Brain pericyte (primary cell): ENCODE measurements at places on chromosomes 1 and 21.

DNA sequence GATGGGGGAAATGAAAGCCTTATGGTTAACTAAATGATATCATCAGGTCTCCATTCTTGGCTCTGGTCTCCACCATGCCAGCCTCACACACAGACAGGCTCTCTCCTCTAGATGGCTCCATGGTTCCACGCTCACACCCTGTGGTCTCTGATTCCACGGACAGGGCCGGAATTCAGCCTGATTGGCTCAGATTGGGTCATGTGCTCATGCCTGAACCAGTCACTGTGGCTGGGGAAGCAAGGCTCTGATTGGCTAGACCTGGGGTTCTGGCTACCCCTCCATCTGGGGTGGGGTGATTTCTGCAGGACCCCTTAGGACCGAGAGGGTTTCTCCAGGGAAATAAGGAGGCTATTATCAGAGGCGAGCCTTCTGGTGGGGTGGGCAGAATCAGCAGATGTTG lies 277.0 kb downstream of the PTPRU start:
- DNase-seq = no peak

DNA sequence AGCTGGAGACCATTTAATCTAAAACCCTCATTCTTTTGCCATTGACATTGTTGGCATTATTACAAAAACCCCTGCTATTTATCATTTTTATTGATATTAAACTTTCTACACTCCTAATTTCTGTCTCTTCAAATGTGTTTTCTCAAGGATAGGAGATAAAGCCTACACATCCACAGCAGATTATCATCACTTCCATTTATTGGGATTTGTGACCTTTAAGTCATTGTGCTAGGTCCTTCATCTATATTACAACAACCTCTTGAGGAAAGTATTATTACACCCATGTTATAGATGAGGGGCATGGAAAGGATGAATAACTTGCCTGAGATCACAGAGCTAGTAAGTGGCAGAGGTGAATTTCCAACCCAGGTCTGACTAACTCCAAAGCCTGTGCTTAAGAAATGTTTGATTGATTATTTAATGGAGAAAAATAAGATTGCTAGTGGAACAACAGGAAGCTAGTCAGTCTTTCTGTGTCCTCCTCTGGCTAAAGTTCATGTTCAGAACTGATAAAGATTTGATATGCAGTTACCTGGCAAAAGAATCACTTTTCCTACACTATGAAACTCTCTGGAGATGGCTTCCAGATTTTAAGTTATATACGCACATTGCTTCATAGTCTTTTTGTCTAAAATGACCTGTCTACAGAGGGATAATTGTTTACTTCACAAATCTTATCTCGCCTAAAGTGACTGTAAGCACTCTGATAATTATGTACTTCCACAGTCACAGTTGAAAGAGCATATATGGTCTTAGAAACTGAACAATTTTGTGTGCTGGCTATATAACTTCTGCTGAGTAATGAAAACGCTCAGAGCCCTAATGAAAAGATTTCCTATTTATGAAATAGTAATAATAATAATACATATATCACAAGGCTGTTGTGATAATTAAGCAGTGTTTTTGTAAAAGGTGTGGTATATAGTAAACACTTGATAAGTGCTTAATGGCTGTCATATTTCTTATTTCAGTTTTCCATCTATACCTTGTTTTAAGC lies 15.0 kb downstream of the FMO5 start:
- no peak for DNase-seq

- no peak for DNase-seq
Observed at GRCh38 chr1:181159451-181160140, 71.1 kb downstream of the IER5 start.

DNA sequence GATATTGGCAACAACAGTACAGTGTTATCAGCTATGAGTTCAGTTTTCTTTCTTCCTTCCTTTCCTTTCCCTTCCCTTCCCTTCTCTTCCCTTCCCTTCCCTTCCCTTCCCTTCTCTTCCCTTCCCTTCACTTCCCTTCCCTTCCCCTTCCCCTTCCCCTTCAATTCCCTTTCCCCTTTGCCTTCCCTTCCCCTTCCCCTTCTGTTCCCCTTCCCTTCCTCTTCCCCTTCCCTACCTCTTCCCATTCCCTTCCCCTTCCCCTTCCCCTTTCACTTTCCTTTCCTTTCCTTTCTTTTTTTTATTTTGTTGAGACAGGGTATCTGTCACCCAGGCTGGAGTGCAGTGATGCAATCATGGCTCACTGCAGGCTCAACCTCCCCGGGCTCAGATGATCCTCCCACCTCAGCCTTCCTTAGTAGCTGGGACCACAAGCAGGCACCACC lies 72.3 kb upstream of the CAPZB start:
- DNase-seq = no peak

GRCh38 chr21:33247599-33247998 lies 17.9 kb downstream of the IFNAR2 start:
- DNase-seq = no peak

DNA sequence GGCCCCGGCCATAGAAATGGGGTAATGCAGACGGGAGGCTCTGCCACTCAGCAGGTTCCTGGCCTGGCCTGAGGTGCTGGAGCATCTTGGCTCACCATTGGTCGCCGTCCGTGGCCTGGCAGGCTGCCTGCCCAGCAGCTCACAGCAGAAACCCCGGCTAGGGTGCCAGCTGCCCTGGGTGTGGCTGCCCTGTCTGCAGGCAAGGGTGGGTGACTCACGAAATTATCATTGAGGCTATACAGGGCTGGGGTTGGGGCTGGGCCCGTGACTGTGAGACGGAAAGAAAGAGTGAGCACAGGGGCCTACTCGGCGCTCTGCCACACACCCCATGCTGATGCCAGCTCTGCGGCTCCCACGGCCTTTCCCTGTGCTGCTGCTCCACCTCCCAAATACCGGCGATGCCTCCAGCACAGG lies 8.0 kb upstream of the PKP1 start:
- DNase-seq = no peak

- DNase-seq = no peak
Observed at GRCh38 chr1:3688356-3689137, 36.2 kb downstream of the TP73 start.

DNA sequence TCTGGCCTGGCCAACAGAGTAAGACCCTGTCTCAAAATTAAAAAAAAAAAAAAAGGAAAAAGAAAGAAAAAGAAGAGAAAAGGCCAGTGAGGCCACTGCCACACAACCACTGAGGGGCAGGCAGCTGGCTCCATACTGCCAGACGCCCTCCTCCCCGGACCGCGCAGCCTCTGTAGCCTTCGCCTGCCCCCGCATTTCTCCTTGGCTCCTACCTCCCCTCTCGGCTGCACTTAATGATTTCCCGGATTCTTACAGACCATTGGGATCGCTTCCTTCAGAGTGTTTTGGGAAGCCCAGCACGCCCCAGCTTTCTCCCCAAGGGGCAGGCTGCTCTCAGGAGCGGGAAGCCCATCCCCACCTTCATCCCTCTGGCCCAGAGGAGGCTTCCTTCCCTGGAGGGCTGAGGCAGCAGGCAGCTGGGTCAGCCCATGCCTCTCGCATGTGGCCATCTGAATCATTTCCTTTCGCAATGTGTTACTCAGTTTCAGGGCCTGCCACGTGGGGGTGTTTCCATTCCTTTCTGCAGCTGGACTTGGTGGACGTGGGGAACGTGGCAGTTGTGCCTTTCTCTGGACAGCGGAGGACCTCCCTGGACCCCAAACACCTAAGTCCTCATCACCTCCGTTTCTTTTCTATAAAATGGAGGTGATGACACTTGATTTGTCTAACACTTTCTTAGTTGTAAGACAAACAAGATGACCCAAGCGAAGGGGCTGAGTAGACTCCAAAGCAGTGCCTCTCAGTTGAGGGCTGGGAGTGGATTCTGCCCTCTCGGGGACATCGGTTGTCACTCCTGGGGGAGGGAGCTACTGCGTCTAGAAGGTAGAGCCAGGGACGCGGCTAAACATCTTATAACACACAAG lies 2.3 kb downstream of the SLC2A5 start:
- DNase-seq = no peak

- DNase-seq = peak; percentile 92
Observed at GRCh38 chr1:78004719-78005447, at the start of gene DNAJB4. TSS of gene DNAJB4 (plus strand) at chr1:78004939. CDS start at chr1:78005111, 172 bp downstream.

GRCh38 chr1:15742339-15742801 lies at the start of gene TMEM82:
TSS of gene TMEM82 (plus strand) at chr1:15742499. CDS start at chr1:15742560, 61 bp downstream.
- DNase-seq = no peak

DNA sequence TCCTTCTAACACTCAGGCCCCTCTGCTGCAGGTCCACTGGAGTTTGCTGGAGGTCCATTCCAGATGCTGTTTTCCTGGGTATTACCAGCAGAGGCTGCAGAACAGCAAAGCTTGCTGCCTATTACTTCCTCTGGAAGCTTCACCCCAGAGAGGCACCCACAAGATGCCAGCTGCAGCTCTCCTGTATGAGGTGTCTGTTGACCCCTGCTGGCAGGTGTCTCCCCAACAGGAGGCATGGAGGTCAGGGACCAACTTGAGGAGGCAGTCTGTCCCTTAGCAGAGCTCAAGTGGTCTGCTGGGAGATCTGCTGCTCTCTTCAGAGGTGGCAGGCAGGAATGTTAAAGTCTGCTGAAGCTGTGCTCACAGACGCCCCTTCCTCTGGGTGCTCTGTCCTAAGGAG lies 204.8 kb downstream of the FCRL5 start:
- DNase-seq = no peak

GRCh38 chr1:36224537-36225282 lies 467 bp downstream of the THRAP3 start:
- DNase-seq = no peak

- no peak for DNase-seq
Observed at GRCh38 chr1:65445837-65446236, 25.4 kb downstream of the LEPR start.

- DNase-seq = no peak
Observed at GRCh38 chr1:36705629-36706028, 222.9 kb upstream of the CSF3R start.

- no peak for DNase-seq
Observed at GRCh38 chr1:54108156-54108555, 44.6 kb downstream of the CDCP2 start.

- DNase-seq = no peak
Observed at GRCh38 chr1:6538956-6539355, 15.4 kb downstream of the NOL9 start.

GRCh38 chr1:23200883-23201282 lies 16.4 kb downstream of the HTR1D start:
- no peak for DNase-seq

DNA sequence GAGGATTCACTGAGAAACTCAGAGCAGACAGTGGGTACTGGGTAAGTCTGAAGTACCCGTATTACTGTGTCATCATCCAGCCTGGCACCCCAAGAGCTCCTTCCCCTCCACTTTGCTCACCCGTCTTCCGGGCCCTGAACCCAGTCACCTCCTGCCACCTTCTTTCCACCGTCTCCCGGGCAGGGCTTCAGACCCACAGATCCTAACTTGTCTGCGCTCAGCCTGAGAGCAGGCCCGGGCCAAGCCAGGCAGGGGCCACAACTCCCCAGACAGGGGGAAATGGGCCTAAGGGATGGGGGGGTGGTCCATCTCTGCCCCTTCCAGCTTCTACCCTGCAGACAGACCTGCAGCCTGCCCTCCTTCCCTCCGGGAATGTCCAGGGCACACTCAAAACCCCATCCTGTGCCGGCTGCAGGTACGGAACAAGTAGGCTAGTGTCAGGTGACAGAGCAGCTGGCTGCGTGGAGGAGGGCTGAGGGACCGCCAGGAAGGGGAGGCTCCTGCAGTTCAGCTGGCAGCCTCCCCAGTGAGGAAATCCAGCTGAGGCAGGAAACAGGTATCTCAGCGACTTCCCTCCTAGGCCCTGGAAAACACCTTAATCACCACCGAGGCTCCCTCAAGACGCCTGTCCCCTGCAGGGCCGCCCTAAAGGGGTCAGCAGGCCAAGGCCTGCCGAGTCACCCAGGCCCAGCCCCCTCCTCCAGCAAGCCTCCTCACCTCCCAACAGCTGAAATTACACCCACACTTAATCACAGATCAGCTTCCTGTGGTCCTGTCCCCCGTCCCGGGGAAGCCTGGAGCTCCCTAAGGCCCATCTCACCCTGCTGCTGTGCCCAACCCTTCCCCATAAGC lies 3.5 kb downstream of the HSPG2 start:
- DNase-seq = no peak

DNA sequence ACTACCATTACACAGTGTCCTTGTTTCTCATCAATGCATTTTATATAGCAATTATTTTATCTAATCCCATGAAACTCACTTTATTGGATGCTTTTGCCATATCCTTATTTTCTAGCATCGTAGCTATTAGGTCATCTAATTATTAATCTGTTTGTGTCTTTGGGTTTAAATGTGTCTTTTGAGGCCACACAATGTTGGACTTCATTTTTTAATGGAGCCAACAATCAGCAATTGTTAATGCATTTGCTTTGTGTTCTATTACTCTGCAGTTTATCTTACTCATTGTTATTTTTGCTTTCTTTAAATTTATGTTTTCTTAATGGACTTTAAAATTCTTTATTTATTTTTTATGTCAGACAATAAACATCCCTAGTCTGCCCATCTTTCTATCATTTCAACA lies 1.8 kb upstream of the HSD11B1 start:
- DNase-seq = no peak

- DNase-seq = no peak
Observed at GRCh38 chr1:56545711-56546110, 33.7 kb downstream of the PLPP3 start.

GRCh38 chr1:244239261-244239770 lies 188.2 kb downstream of the ZBTB18 start:
- no peak for DNase-seq

GRCh38 chr1:64514197-64514765 lies 44.4 kb downstream of the CACHD1 start:
- no peak for DNase-seq

- DNase-seq = no peak
Observed at GRCh38 chr1:29032841-29033240, 90.9 kb downstream of the TMEM200B start.

- no peak for DNase-seq
Observed at GRCh38 chr1:162310337-162310736, 66.3 kb downstream of the SPATA46 start.

GRCh38 chr21:45269861-45270260 lies 17.8 kb downstream of the POFUT2 start:
- DNase-seq = no peak

DNA sequence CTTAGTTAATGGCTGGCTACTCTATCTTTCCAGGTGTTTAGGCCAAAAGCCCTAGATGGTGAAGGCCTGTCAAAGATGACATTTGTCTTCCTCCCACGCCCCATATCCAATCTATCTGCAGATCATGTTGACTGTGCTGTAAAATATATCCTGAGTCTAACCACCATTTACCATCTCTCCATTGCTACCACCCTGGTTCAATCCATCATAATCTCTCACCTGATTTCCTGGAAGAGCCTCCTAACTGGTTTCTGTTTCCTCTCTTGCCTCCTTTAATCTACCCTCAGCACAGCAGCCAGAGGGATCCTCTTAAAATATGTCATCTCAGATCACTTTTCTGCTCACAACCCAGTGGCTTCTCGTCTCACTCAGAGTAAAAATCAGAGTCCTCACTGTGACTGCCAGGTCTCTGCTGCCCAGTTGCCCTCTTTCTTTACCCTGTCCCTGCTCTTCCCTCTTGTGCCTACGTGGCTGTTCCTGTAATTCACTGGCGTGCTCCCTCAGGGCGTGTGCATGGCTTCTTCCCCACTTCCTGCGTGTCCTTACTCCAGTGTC lies 17.8 kb downstream of the TMEM50A start:
- DNase-seq = no peak

GRCh38 chr1:15249081-15249480 lies 2.1 kb downstream of the FHAD1 start:
- no peak for DNase-seq

GRCh38 chr1:193368302-193368701 lies 181.9 kb upstream of the B3GALT2 start:
- DNase-seq = no peak
